ENCODE measurements at places on chromosomes 4 and X.

DNA sequence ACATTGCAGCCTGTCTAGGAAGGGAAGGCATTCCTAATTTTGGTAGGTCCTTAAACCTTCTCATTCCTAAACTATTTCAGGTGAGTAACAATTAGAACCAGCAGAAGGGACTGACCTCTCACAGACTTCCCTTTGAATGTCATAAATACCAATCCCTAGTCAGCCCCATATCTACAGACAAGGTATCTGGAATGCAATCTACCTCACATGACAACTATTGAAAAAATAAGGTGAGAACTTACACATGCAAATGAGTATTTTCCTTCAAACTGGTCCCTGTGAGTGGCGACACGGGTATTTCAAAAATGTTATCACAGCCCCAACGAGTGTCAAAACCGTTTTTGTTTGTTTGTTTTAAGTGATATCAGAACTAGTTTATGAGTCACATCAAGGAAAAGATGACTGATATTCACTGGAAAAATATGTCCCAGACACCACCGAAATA, 102.4 kb upstream of the VCX2 start:
- DNase-seq, result no peak

- DNase-seq, result no peak
Measured at GRCh38 chrX:5788910-5789309, 439.8 kb downstream of the NLGN4X start.

- DNase-seq, result peak; percentile 39
Measured at GRCh38 chr4:141021397-141022110, 111.7 kb downstream of the RNF150 start.

- no peak for DNase-seq
Measured at GRCh38 chr4:100929135-100929534, 411.3 kb upstream of the EMCN start.

DNA sequence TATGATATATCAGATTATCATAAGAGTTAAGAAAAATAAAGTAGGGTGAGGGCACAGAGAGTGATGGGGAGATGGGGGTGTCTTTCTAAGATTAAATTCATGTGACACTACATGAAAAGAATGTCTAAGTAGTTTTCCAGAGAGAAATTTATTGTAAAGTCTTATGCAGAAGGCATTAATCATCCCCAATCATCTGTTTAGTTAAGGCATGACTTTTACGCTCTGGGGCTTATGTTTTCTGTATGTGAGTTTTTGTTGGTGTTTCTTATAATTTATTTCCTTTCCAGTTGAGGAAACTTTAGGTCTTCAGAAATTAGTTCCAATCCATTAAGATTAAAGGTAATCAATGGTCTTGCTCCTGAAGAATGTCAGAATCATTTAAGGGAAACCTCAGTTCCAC, 383.0 kb upstream of the GALNT7 start:
- DNase-seq, result peak; percentile 3

DNA sequence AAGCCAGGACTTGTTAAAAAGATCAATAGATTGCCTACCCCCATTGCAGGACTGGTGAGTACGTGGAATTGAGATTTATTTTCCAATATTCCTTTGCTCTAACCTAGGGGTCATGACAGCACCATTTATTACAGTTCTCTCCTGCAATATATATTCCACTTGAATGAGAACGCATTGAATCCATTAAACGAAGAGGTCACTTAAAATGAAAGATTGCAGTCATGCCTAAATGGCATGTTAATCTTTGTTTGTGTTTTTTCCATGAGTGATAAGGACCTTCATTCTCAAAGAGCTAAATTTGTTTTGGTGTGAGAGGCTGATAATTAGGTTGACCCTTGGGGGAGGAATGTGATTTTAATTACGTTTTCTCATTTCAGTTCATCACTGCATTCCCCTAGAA, 13.5 kb upstream of the LIMCH1 start:
- DNase-seq, result no peak

DNA sequence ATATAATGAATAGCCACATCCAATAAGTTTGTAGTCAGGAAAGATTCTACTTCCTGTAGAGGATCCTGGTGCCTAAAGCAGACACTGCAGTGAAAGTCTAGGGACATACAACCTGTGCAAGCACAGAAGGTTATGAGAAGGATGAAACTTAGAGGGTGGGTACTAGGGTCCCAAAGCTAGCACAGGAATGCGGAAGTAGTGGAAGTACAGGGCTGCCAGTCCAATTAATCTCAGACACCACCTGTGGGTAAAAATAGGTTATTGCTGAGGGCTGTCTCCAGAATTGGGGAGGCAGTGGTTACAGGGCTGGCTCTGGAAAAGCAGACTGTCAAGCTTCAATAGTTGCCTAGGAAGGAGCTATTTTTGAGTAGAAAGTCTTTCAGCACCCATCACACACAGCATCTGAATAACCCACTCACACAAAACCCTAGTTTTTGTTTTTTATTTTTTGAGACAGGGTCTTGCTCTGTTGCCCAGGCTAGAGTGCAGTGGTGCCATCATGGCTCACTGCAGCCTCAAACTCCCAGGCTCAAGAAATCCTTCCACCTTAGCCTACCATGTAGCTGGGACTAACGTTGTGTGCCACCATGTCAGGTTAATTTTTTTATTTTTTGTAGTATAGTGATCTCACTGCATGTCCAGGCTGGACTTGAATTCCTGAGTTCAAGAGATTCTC, 50.8 kb upstream of the ELF2 start:
- peak; percentile 14 for DNase-seq

DNA sequence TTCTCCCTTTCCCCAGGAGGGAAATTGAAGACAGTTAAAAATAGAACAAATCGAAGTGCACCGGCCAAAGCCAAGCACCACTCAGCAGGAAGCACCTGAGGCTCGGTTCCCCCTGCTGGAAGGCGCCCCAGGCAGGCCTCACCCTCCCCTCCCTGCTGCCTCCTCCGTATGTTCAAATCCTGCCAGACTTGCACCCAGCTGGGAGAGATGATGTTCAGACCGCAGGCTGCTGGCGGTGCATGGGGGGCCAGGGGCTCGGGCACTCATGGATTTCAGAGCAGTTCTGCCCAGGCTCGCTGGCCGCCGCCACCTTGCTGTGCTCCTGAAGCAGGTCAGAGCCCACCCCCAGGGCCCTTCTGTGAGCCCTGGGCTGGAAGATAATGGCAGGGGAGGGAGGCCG, 91.4 kb downstream of the DCTD start:
- no peak for DNase-seq

GRCh38 chr4:174045381-174045780, 238.1 kb downstream of the FBXO8 start:
- no peak for DNase-seq

GRCh38 chrX:67342138-67342537, 201.7 kb upstream of the AR start:
- DNase-seq, result no peak

GRCh38 chrX:10028283-10029104, 61.3 kb downstream of the CLDN34 start:
- no peak for DNase-seq

- no peak for DNase-seq
Measured at GRCh38 chrX:137052643-137053235, 18.9 kb upstream of the GPR101 start.

DNA sequence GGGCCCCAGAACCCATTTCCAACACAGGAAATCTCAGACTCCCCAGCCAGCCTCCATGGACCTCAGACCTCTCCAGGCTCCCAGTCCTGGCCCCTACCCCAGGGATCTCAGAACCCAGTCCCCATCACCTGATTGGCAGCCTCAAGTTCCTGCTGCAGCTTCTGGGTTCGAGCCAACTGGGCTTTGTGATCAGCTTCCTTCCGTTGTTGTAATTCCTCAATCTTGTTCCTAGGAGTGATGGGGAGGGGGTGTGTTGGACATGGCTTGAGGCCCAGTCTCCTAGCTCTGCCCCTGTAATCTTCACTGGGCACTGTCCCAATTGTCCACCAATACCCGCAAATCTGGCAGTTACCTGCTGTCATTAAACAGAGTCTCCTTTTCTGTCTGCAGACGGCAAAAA, 12.6 kb downstream of the GRIPAP1 start:
- DNase-seq, result no peak

DNA sequence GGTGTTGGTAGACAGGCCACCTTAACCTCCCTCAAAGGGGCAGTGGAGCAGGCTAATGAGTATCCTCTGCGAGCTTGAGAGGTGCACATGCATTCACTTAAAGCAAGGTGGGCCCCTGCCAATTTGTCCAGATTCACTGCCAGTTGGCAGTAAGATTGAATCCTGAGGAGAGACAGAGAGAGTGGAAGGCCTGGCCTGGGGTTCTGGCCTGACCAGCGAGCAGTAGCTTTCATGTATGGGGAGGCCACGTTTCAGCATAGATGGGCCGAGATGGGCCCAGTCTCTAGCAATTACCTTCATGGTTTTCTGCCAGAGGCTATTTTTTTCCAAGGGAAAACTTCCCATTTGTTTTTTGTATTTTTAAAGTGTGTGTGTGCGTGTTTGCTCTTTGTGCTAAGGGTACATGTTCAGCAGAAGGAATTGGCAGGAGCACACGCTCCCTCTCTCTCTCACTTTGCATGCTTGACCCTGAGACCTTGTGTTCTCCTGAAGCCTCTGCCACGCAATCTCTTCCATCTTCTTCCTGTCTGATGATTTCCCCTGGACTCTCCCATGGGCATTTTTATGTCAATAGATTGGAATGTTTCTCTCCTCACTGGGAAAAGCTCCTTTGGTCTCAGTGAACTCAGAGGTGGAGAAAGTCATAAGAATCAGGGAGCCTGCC, 215.8 kb upstream of the SFRP2 start:
- peak; percentile 97 for DNase-seq

DNA sequence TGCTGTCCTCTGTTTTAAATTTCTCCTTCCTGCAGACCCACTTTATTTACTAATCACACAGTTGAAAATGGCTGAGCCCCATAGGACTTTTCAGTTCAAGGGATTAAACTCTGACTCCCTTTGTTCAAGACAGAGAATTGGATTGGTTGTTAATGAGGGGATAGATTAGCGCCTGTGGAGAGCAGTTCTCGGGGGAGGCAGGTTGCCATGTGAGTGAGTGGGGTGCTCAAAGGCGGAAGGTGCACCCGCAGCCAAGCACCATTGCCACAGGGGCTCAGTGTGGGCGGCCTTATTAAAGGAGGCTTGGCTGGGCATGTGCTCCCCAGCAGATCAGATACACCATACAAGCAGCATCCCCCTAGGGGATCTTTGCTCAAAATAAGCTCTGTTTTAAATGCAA, 7.9 kb upstream of the CBR4 start:
- DNase-seq, result no peak

DNA sequence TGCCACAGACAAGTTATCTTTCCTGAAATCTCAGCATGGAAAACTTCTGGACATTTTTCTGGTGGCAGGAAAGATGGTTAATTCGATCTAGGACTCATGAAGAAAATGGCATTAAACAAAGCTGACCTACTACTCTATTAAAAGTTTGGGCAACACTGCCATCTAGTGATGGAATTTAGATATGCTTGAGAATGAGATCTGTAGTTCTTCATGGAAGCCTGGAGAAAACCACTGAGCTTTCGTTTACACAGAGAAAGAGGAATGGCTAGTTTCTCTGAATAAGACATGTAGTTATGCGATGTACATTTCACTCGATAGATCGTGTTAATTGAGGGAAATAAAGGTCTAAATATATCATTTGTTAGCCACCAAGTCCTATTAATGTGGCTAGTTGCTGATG, 51.7 kb upstream of the CHRDL1 start:
- DNase-seq, result peak; percentile 69

GRCh38 chr4:110487873-110488272, 11.9 kb downstream of the ENPEP start:
- DNase-seq, result peak; percentile 22

DNA sequence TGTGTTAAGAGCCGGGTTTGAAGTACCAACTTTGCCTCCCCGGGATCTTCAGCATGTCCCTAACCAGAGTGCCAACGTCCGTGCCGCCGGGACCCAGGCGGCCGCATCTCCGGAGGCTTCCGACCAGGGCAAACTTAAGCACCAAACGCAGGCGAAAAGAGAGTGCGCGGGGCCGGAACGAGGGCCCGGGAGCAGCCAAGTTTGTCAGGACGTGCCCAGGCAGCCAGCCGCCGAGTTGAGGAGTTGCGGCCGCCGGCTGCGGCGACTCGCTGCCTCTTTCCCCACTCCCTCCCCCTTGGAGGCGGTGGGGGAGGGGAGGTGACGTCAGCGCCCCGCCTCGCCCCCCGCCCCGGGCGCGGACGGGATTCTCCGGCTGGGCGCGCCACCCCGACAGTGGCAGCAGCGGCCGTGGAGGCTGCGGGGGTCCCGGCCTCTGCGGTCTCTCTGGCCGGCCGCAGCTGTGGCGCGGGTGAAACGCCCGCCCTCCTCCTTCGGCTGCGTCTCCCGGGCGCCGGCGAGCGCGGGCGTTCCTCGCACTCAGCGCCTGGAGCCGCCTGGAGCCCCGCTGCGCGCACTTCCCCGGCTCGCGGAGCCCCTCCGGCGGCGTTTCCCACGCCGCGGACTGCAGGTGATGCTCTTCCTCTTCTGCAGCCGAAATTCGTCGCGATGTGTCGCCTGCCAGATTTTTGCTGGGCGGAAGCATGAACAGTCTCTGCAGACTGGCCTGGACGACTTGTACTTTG, 2.9 kb upstream of the FAT1 start:
- peak; percentile 91 for DNase-seq

DNA sequence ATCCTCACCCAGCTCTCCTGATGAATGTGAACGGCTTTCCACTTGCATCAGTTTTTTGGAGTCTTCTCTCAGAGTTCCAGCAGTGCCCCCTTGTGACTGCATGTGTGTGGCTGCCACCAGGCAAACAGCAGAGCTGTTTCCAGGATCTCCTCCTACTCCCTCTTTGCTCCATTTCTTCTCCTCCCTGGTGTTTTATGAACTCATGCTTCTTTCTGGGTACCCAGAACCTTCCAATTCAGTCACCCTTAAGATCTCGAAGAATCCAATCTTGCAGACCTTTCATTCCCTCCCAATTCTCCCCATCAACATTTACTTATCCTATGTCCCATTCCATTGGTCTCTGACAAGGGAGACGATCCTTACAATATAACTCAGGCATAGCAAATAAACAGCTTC, 6.8 kb upstream of the TCEANC start:
- DNase-seq, result peak; percentile 65

- no peak for DNase-seq
Measured at GRCh38 chrX:79415056-79415455, 47.9 kb upstream of the ITM2A start.

DNA sequence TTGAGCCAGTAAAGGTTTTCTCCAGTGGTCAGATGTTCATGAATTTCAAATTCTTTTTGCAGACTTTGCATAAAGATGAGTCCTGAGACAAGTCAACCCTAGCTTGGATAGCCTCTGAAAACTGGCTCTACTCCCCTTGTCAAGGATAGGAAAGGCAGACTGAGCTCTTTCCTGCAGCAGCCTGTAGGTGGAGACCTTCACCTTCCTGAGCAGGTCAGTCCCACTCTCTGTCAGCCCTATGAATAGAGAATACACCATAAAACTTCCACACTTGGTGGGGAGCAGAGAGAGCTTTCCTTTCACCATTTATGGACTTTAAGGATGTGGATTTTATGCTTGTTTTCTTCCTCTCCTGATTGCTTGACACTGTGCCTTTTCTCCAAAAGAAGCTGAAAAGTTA, 41.9 kb downstream of the PCDH19 start:
- DNase-seq, result peak; percentile 2
